ENCODE measurements at places on chromosomes 1 and 21.
A peak's percentile ranks its signal among the peaks of the same experiment; 100 is the strongest.

GRCh38 chr1:92953491-92953890 is 7.8 kb downstream of the DIPK1A start:
- no peak for DNase-seq

- peak; percentile 23 for DNase-seq
Observed at GRCh38 chr1:111101854-111102642, 37.8 kb downstream of the DRAM2 start.

DNA sequence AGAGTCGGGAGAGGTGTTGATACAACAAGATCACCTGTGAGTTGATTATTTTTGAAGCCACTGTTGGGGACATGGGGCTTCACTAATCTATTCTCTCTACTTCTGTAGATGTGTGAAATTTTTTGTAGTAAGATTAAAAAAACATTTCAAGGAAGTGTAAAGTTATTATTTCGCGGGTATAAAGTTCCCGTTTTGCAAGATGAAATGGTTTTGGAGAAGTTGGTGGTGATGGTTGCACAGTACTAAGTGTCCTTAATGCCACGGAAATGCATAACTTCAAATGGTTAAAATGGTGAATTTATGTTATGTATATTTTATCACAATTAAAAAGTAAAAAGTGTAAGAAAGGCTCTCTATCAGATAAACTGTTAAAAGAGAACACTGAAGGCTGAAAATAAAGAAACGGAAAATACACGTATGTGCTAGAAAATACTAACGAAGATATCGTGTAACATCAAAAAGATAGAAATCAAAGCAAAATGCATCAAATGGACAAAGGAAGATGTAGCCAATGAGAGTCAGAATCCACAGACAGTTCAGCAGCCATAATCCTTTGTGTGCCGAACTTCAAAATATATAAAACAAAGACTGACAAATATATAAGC is 2.9 kb upstream of the ITGB2 start:
- DNase-seq, result no peak

DNA sequence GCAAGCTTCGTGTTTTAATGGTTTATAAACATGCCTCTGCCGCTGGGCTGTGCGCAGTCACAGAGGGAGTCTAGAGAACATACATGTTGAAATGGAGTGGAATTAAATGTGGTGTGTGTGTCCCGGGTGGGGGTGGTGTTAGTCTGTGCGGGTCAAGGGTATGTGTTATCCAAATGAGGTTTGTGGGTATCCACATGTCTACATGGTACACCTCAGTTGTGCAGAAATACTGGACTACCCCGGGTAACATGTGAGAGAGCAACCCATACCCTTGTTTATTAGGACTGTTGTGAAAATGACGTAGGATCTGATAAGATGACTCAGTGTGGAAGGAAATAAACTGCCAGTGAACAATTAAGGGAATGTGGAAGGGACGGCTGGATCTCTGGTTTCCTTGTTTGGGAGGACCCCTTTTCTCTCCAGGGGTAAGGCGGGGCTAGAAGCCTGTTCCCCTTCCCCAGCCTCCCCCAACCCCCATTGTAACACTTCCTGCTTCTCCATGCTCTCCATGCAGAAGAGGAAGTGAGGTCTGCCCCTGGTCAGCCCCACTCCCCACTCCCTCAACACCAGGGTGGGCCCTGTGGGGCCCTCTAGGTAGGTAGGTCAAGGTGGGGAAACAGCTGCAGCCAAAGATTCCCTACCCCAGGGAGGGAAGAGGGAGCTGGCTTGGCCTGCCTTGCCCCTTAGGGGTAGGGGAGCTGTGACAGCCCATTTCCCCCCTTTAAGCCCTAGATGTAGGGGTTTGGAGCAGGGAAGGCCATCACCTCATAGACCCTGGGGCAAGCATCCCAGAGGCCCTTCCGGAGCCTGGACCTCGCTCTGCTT is 690 bp downstream of the EPS8L3 start:
- DNase-seq, result peak; percentile 54

GRCh38 chr1:66624412-66625060 is 90.6 kb downstream of the SGIP1 start:
- no peak for DNase-seq

GRCh38 chr1:172585348-172585747 is 52.4 kb downstream of the SUCO start:
- no peak for DNase-seq

GRCh38 chr21:45152265-45152746 is 77.9 kb downstream of the ADARB1 start:
- DNase-seq, result peak; percentile 80

- DNase-seq, result no peak
Observed at GRCh38 chr1:17207966-17208418, 3.1 kb downstream of the PADI1 start.

DNA sequence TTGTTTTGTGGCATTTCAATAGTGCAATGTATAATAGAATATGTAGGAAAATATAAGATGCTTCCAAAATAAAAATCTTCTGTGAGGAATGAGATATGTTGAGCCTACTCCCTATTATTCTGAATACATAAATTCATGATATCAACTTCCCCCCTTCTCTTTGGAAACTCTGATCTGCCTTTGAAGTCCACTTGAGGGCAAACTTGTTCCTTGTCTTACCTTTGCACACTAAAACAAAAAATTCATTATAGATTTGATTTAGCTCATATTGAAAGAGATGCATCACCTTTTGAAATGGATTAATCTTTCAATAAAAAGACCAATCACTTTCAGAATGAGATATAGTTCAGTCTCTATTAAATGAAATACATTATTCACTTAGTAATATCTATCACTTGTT is 580.7 kb upstream of the ADGRL4 start:
- DNase-seq, result no peak

DNA sequence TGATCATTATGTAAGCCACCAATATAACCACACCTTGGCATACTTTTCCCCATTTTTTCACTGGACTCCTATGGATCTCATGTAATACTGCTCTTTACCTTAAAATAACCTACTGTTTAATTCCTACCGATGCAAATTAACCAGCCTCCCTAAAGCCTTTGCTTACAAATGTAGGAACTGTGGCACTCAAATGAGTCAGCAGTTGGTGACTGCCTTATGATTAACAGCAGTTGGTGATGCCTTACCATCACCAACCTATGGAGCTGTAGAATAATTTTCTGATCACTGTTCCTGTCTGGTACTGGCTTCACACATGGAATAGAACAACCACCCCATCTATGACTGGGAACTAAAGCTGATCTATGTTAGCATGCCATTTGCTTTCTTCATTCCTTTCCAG is 7.8 kb upstream of the NUDT17 start:
- no peak for DNase-seq

DNA sequence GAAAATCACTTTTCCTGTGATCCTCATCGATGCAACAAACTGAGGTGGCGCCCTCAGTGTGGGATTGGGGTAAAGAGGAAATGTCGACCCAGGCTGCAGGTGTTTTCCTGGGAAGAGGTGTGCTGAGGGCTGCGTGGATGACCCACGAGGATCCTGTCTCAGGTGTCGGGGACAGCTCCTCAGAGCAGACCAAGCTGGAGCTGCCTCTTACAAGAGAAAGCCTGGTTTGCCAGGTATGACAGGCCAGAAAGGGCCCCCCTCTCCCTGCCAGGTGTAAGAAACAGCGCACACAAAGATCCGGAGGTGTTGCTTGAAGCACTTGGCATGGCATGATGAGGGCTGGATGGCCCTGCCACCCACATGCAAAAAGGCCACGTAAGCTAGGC is 12.6 kb downstream of the FHAD1 start:
- DNase-seq, result no peak

DNA sequence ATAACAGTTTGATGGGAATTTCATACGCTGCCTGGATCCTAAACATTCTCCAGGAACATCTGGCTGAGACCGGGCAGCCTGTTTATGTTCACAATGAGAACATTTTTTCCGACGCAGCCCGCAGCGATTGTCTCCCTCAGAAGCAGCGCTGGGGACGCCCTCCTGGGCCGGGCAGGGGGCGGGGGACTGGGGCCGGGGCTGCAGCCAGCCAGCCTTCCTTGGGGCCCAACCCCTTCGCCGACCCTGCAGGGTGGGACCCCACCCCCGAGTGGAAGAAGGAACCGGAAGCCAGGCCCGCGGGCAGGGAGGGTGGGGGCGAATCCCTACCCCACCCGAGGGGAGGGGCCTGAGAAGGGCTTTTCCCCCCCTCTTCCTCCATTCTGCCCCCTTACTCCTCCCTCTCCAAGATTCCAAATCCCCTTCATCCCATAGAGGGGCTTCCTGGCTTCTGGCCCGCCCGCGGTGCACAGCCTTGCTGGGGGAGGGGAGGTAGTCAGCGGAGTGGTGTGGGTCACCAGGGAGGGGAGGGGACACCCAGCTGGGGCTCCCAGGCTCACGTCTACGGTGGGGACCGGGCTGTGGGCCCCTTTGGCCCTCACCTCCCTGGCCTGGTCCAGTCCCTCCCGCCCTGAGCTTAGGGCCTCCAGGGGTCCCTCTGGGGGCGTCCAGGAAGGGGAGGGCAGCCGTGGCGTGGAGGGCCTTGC is 60.6 kb downstream of the WNT9A start:
- peak; percentile 17 for DNase-seq

GRCh38 chr1:201461645-201462441 is 7.1 kb downstream of the PHLDA3 start:
- peak; percentile 87 for DNase-seq

- peak; percentile 35 for DNase-seq
Observed at GRCh38 chr1:46613661-46614603, 2.7 kb downstream of the MOB3C start.

DNA sequence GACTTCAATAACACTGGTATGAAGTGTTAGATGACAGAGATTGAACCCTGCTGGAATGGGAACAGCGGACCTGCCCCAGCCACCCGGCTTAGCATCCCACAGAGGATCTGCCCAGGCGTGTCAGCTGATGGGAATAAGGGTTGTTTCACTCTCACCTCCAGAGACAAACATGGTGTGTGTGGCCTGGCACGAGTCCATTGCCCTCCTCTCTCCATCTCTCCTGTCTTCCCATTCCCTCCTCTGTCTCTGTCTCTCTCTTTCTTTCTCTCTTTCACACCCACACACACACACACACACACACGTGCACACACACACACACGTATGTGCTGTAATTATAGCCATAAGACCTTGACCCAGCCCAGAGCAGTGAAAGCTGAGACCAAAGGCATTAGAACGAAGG is 200.2 kb downstream of the HIVEP3 start:
- DNase-seq, result no peak

DNA sequence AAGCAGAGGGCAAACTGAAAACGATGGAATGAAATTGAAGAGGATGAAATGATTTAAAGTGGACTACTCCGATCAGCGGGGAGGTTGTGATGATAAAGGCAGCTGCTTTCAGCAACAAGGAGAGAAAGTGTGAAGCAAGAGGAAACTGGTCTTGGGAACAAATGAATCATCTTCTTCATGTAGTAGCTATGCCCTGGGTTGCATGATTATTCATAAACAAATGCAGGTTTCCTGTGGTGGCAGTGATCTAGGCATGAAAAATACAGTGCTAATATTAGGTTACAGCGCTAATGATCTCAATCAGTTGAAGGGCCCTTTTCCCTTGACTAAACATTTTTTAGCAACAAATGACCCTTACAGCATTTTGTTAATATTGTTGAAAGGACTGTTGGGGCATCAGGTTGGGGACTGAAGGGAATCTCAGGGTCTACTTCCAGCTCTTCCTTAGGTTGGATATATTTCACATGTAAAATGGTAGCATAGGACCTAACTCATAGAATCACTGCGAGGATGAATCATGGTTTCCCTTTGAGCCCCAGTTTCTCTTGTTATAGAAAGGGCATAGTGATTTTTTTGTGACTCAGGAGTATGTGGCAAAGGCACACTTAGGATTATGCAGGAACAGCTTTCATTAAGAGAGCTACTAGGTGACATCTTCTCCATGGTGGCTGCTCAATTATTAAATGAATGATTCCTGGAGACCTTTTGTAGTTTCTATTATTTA is 1.9 kb upstream of the ZFYVE9 start:
- no peak for DNase-seq

GRCh38 chr1:176696109-176696508 is 233.1 kb downstream of the PAPPA2 start:
- DNase-seq, result peak; percentile 55

GRCh38 chr1:64000021-64000420 is 203.4 kb upstream of the UBE2U start:
- DNase-seq, result no peak

- no peak for DNase-seq
Observed at GRCh38 chr1:170634293-170634692, 29.6 kb upstream of the PRRX1 start.

DNA sequence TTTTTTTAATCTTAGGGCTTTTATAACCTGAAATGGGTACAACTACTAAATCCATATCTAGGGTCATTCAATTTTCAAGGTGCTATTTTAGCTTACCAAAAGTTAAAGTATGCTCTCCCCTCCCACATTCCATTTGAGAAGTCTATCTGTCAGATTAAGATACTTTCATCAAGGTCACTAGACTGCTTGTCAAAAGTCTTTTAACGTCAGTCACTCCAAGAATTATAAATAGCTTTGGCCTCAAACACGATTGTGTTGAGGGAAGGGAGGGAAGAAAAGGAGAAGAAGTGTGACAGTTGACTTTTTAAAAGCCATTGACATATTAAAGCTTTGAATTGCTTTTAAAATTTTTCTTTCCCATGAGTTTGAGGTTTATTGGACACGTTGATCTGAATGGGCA is 175.8 kb downstream of the PTGER3 start:
- no peak for DNase-seq

DNA sequence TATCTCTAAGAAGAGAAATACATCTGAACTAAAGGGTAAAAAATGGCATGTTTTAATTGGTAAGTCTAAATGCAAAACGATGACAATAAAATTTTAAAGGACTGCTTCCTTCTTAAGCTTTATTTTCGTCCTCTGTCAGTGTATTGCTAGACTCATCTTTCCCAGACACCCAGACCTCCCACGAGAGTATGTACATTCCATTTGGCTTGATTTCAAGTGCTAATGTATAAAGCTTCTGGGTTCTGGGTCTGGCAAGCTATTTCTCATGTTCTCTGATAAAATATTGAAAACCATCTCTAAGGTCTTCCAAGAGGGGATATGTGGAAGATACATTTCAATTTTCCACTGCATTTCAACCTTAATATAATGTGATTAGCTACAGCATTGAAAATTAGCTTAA is 24.6 kb upstream of the SLC2A1 start:
- DNase-seq, result no peak

DNA sequence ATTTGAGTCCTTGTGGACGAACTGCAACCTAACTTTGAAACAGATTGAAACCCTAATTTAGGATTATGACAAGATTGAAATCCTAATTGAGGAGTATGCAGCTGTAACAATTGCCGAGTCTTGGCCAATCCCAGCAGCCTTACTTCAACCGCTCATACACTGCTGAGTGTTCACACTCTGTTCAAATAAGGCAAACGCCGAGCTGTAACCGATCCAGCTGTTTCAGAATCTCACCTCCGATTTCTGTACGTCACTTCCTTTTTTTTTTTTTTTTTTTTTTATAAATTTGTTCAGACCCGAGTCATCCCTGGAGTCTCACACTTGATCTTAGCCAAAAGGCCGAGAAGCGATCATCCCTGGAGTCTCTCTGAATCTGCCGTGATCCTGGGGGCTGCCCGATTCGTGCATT is 22.3 kb upstream of the ATP5PO start:
- DNase-seq, result no peak

All from K562 (cell line).